ENCODE measurements at places on chromosomes 2 and 18. TPM values are rescaled to one million over a fixed set of nuclear protein-coding genes. Genes with fewer than 3 reads are reported as not detected.

DNA sequence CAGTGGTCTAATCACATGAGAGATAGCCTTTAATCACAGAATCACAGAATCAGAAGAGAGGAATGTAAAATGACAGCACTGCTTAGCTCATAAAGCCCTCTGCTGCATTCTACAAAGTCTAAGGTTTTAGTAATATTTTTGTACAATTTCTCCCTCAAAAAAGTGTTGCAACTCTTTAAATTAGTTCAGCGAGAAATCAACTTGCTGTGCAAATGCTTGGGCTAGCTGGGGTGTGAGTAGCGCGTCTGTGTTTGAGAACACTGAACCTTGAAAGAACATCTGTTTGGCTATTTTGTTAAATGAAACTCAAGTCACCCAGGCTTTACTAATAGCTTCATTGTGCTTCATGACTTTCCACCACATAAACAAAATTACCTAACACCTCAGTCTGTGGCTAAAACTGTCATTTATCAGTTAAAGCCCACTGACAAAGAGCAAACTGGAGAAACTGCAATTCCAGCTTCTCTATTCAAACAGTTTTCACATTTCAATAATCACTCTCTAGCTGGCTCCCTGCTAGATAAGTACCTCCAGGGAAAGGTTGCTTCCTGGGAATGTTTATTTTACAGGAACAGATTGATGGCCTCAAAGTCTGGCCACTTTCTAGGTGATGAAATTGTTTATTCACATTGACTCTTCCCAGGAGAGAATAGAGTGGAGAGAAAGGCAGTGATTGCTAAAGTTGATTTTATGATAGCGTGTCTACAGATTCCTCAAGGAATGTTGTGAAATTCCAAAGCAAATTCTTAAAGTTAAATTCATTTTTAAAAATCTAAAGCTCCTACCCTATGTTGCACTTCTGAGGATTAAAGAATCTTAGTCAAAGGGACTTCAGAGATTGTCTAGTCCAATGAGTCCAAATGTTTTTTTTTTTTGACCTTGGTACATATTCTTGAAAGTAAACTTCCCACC is 36.0 kb upstream of the STAT1 start:
- H3K4me1 ChIP-seq: peaks cover 6% of the 10 kb centered on the region
- DNase-seq: no peak
- no peaks in the 10 kb centered on the region for H3K36me3 ChIP-seq
- H3K27me3 ChIP-seq: no peaks in the 10 kb centered on the region

- no peaks in the 10 kb centered on the region for H3K27me3 ChIP-seq
- H3K4me1 ChIP-seq: peaks cover 4% of the 10 kb centered on the region
- no peak overlapping the region for H3K4me3 ChIP-seq
- H3K27ac ChIP-seq: no peak overlapping the region
- DNase-seq: no peak
These were observed 11.2 kb downstream of the CWC22 start for GRCh38 chr2:179995741-179996515.

- H3K4me3 ChIP-seq: no peak overlapping the region
- no peak for DNase-seq
- no peaks in the 10 kb centered on the region for H3K27me3 ChIP-seq
- H3K36me3 ChIP-seq: peaks cover 31% of the 10 kb centered on the region
These were observed 104.2 kb downstream of the SH3BP4 start for GRCh38 chr2:235055891-235056516.

DNA sequence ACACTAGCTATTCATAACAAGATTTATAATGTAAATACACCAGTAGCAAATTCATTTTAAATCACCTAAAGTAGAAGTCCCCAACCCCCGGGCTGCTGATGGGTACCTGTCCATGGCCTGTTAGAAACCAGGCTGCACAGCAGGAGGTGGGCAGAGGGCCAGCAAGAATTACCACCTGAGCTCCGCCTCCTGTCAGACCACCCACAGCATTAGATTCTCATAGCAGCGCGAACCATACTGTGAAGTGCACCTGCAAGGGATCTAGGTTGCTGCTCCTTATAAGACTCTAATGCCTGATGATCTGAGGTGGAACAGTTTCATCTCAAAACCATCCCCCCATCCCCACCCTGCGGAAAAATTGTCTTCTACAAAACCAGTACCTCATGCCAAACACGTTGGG is 71.3 kb downstream of the KANSL1L start:
- H3K4me1 ChIP-seq: no peaks in the 10 kb centered on the region
- no peaks in the 10 kb centered on the region for H3K27me3 ChIP-seq
- no peak overlapping the region for H3K4me3 ChIP-seq

DNA sequence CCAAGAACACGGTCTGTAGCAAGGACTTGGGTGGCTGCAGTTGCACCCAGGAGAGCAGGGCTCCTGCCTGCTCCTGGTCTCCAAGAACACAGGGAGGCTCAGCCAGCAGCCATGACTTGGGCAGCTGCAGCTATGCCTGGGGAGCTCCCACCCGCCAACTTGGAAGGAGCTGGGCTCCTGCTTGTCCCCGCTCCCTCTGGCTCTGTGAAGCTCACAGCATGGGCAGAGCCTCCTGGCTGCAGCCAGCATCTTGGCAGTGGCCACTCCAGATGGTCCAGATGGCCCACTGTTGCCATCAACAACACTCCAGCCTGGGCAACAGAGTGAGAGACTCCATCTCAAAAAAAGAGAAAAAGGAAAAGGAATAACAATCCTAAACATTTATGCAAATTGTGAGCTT is 5.2 kb downstream of the ZSCAN30 start:
- no peaks in the 10 kb centered on the region for H3K36me3 ChIP-seq
- H3K4me3 ChIP-seq: no peak overlapping the region
- H3K27ac ChIP-seq: no peak overlapping the region
- peaks cover 8% of the 10 kb centered on the region for H3K4me1 ChIP-seq
- no peaks in the 10 kb centered on the region for H3K27me3 ChIP-seq

DNA sequence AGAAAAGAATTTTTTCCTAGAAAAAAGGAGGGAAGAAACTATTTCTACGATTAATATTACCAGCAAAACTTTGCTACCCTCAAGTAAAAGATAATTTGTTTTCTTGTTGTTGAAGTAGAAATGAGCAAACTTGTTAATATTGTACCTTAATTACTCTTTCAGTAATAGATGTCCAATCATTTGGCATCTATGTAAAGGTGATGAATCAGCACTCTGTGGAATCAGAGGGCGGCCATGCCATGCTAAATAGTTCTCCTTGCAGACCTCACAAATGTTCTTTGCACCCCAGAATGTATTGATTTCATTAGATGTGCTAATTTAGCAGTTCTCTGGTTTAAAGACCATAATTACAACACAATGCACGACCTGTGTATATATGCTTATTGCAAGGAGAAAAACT is 29.1 kb upstream of the THSD7B start:
- no peak overlapping the region for H3K27ac ChIP-seq
- no peak overlapping the region for H3K4me3 ChIP-seq
- no peaks in the 10 kb centered on the region for H3K4me1 ChIP-seq
- H3K36me3 ChIP-seq: no peaks in the 10 kb centered on the region
- no peak for DNase-seq
- no peaks in the 10 kb centered on the region for H3K27me3 ChIP-seq

DNA sequence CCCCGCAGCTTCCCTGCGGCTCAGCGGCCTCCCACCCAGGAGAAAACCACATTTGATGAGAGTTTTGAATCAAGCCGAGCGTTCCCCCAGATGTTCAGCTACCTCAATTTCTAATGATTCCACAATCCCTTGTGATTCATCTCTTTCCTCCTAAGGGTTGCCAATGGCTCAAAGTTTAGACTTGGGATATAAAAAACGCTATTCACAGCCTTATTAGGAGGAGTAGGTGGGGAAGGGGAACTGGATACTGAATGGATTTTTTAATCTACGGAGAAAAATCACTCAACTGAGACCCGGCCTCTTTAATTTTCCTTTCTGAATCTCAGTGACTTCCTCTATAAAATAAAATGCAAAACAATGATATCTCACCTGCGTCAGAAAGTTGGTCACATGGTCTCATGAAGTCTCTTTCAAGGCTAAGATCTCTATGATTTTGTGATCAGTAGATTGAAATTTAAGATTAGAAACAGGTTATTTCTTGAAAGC is 192.6 kb upstream of the TCF4 start:
- H3K4me1 ChIP-seq: peaks cover 28% of the 10 kb centered on the region
- H3K36me3 ChIP-seq: no peaks in the 10 kb centered on the region
- H3K27me3 ChIP-seq: no peaks in the 10 kb centered on the region
- DNase-seq: no peak

- H3K4me3 ChIP-seq: no peak overlapping the region
- no peak for DNase-seq
- no peaks in the 10 kb centered on the region for H3K27me3 ChIP-seq
- no peak overlapping the region for H3K27ac ChIP-seq
- no peaks in the 10 kb centered on the region for H3K4me1 ChIP-seq
These were observed 18.7 kb upstream of the CCBE1 start for GRCh38 chr18:59715966-59716369.

DNA sequence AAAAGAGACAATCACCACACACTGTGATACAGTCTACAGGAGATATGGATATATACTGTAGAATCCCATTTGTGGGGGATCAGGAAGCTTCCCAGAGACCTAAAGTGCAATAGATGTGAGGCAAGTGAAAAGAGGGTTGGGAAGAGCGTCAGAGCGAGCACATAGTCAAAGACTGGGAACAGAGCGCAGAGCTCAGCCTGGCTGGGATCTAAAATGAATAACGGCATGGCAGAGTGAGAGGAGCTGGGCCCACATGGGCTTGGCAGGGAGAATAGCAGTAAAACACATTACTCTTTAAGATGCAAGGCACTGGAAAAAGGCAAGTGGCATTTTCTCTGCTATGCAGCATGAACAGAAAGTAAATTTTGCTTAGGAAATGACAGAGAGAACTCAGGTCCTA is 52.4 kb upstream of the BCL11A start:
- no peaks in the 10 kb centered on the region for H3K36me3 ChIP-seq
- no peak overlapping the region for H3K27ac ChIP-seq
- no peaks in the 10 kb centered on the region for H3K27me3 ChIP-seq

- peaks cover 12% of the 10 kb centered on the region for H3K36me3 ChIP-seq
- no peaks in the 10 kb centered on the region for H3K27me3 ChIP-seq
- no peak overlapping the region for H3K27ac ChIP-seq
- no peak overlapping the region for H3K4me3 ChIP-seq
These were observed 43.1 kb downstream of the PELI1 start for GRCh38 chr2:64101141-64101591.

Gene CMPK2
- total RNA-seq: 19.5 TPM

Gene ARHGAP25
- 20.6 TPM for total RNA-seq

Gene UGT1A4
- not detected for total RNA-seq

Gene CREG2
- not detected for total RNA-seq

Data from upper lobe of left lung (tissue), 6 donors.